ENCODE measurements at places on chromosomes 7 and 10. TPM values are rescaled to one million over a fixed set of nuclear protein-coding genes. Genes with fewer than 3 reads are reported as not detected.

GRCh38 chr7:158271646-158272045 lies 316.0 kb downstream of the PTPRN2 start:
- DNase-seq: no peak

GRCh38 chr10:6322805-6323204 lies 120.1 kb downstream of the PFKFB3 start:
- DNase-seq: no peak

GRCh38 chr7:65307651-65308299 lies 65.9 kb upstream of the ZNF92 start:
- DNase-seq: no peak

DNA sequence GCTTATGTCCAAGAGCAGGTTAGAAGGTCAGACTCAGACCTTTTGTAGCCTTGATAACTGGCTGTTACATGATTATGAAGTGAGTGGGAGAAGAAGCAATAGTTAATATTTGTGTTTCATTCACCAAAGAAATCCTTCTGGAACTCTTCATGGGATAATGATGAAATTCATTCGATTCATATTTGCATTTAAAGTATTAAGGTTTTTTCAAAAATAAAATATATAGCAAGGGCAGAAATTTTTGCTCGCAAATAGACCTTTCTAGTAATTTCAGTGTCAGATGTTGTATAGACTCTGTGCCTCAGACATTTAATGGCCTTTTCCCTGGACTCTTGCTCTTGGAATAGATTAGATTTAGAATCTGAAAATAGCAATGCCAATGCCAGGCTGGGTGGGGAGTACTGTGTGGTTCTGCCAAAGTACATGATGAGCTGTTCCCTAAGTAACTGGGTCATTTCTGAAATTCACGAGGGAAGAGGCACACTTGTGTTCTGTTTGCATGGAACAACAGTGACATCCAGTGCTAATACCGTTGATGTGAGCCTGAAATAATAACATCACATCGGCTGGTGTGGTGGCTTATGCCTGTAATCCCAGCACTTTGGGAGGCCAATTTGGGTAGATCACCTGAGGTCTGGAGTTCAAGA lies 119.2 kb downstream of the MBL2 start:
- DNase-seq: no peak

- no peak for DNase-seq
Measured at GRCh38 chr7:152617056-152617455, 58.9 kb downstream of the XRCC2 start.

DNA sequence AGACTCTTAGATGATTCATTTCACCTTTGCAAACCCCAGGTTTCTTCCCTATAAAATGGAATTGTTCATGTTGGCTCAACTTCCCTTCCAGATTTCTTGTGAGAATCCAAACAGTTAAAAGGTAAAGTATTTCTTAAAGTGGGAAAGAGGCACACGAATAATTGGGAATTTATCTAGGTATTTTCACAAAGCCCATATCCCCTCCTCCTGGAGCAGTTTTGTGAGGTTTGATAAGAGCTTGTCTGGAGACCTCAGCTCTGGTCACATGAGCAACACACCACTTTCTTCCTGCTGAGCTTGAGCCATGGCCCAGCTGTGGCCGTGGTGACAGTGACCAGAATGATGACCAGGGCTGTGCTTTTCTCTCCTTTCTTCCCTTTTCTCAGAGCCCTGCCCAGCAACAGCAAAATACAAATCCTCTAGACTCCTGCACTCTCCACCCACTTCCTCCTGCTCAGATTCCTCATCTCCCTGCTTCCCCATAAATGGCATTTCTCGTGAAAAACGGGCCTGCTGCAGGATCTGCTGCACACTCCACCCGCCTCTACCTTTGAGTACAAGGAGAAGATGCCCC lies 87.7 kb downstream of the PIK3CG start:
- peak; percentile 12 for DNase-seq

GRCh38 chr7:106129291-106129690 lies 17.2 kb upstream of the SYPL1 start:
- DNase-seq: no peak

GRCh38 chr10:3192856-3193635 lies 20.5 kb upstream of the PITRM1 start:
- DNase-seq: no peak

- peak; percentile 73 for DNase-seq
Measured at GRCh38 chr10:72334825-72335393, 19.8 kb downstream of the DNAJB12 start.

GRCh38 chr7:32588657-32589056 lies 93.4 kb downstream of the AVL9 start:
- DNase-seq: peak; percentile 7

- no peak for DNase-seq
Measured at GRCh38 chr7:18290223-18290622, 205.3 kb upstream of the HDAC9 start.

DNA sequence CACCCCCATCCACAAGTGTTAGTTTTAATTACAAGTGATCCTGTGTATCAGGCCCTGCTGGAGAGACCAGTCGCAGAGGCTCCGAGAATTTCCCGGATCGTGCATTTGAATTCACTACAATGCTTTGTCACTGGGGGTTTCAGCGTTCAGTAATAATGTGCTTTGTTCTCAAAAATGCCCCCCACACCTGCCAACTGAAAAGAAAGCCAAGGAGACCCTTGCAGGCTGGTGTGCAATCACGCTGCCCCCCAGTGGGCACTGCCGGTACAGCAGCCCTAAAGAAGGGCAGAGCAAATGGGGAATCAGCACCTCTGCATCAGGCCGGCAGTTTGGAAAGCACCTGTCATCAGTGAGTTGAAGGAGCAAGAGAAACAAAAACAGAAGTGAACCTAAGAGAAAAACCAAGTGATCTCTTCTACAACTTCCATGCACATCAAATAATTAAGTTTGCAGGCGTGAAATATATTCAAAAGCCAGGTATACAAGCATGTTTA lies 177.6 kb downstream of the PARD3 start:
- no peak for DNase-seq

DNA sequence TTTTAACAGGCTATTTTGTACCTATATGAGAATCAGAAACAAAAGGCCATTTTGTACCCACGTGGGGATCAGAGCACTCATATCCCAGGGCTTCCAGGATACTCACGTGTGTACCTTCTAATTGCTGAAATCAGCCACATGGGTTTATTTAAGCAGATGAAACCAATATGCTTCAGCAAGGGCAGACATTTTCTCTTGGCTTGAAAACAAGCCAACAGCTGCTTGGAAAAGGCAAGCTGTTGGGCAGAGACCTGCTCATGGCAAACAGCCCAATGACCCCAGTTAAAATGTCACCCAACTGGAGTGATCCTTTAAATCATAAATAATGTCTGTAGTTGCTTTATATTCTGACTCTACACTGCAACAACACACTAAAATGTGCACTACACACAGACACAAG lies 26.5 kb upstream of the TOMM7 start:
- no peak for DNase-seq

DNA sequence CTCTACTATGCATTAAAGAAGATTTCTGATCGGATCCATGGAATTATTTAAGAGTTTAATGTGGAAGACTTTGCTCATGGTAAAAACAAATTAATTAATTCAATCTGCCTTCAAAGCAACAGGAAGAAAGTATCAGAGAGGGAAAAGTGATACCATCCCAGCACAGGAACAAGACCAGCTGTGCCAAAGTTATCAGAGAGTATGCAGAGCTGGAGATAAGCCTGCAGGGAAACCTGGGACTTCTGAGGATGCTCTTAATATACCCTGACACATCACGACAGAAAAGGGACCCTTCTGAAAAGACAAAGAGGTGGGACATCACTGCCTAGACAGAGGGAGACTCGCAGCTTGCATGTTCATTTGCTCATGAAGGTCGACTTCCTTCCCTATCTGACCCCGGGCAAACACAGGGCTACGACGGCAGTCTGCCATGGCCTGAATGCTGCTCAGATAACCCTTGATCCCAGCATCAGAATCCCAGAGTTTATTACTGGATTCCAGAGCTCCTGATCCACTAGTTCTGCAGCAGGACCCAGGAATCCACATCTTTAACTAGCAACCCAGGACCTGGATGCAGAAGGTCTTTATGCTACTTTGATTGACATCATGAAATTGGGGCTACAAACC lies 29.5 kb downstream of the FAM171A1 start:
- DNase-seq: no peak

XRCC2 gene
- 9.3 TPM for total RNA-seq

CYP3A7 gene
- total RNA-seq: not detected

NEUROG3 gene
- total RNA-seq: not detected

PAPSS2 gene
- 2.3 TPM for total RNA-seq

All from foreskin keratinocyte (primary cell).